ENCODE measurements at places on chromosomes 4 and X. TPM values are rescaled to one million over a fixed set of nuclear protein-coding genes. Genes with fewer than 3 reads are reported as not detected.

Gene NSG1
- 17.8 TPM for total RNA-seq

DNA sequence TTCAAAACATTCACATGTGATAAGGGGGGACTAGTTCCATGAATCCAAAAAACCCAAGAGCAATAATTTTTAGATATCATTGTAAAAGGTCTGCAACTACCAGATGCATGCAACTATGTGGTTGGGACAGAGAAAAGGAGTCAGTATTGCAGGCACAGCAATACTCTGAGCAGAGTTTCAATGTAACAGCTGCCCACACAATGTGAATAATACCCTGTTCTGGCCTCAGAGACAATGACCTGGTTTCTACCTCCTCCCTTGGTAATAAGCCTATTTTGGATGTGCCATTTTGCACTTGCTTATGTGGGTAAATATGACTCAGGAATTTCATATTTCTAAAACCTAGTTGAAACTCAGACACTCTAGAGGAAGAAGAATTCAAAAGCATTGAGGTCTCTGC is 194.8 kb upstream of the RASGEF1B start:
- no peaks in the 10 kb centered on the region for H3K36me3 ChIP-seq
- H3K4me3 ChIP-seq = no peak overlapping the region
- H3K4me1 ChIP-seq = no peaks in the 10 kb centered on the region
- H3K27ac ChIP-seq = no peak overlapping the region
- no peaks in the 10 kb centered on the region for H3K27me3 ChIP-seq
- no peak for DNase-seq

DNA sequence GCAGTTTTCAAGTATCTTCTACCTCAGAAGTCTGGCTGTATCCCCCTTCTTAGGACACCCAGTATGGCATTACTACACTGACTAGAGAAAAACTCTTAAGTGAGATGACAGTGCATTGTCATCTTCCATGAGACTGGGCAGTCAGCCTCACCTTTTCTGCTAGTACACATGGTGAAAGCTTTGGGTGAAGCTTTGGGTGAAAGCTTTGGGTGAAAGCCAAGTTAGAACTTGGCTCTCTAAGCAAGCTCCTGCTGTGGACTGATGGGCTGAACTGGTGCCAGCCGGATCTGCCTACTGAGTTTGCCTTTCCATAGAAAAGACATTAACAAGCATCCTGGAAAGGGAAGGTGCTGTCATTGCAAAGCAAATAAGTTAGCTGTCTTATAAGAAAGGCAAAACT is 8.8 kb downstream of the EPHA5 start:
- no peak for DNase-seq
- H3K4me1 ChIP-seq = no peaks in the 10 kb centered on the region
- H3K36me3 ChIP-seq = no peaks in the 10 kb centered on the region

GRCh38 chrX:18894156-18894555 is 89.8 kb downstream of the PHKA2 start:
- no peaks in the 10 kb centered on the region for H3K27me3 ChIP-seq
- H3K4me3 ChIP-seq = no peak overlapping the region
- H3K36me3 ChIP-seq = no peaks in the 10 kb centered on the region
- H3K4me1 ChIP-seq = peaks cover 4% of the 10 kb centered on the region
- DNase-seq = no peak

All from activated CD8-positive, alpha-beta T cell treated with anti-CD3 and anti-CD28 coated beads, Interleukin-2, amount 10 ng/mL, durations not matched to agents 7 days and 5 days (primary cell).